Liver (tissue), 10 donors: ENCODE measurements at places on chromosomes 6 and 20. TPM values are rescaled to one million over a fixed set of nuclear protein-coding genes. Genes with fewer than 3 reads are reported as not detected.
A peak's percentile ranks its signal among the peaks of the same experiment; 100 is the strongest.

DNA sequence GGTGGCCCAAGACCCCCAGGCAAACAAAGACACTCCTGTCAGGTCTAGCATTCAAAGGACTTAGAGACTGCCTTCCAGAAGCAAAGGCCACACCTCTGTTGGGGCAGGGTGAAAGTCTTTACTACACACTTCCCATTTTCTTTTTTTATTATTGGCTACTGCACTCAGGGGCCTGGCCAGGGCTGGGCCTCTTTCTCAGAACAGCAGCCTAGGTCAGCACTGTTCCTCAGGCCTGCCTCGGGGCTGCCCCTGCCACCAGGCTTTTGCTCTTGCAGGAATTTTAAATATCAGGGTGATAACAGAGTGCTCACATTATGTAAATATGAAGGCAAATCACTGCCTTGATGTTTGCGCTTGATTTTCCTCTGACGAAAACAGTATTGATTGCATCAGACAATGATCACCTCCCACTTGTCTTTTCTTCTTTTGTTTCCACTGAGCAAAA, 18.5 kb downstream of the GSTA4 start:
- H3K36me3 ChIP-seq = no peaks in the 10 kb centered on the region
- H3K4me3 ChIP-seq = no peak overlapping the region
- H3K27me3 ChIP-seq = no peaks in the 10 kb centered on the region
- DNase-seq = no peak
- no peak overlapping the region for H3K27ac ChIP-seq

PRSS35 gene
- polyA plus RNA-seq = 0.54 TPM

CARMIL1 gene
- 9.5 TPM for polyA plus RNA-seq

DNA sequence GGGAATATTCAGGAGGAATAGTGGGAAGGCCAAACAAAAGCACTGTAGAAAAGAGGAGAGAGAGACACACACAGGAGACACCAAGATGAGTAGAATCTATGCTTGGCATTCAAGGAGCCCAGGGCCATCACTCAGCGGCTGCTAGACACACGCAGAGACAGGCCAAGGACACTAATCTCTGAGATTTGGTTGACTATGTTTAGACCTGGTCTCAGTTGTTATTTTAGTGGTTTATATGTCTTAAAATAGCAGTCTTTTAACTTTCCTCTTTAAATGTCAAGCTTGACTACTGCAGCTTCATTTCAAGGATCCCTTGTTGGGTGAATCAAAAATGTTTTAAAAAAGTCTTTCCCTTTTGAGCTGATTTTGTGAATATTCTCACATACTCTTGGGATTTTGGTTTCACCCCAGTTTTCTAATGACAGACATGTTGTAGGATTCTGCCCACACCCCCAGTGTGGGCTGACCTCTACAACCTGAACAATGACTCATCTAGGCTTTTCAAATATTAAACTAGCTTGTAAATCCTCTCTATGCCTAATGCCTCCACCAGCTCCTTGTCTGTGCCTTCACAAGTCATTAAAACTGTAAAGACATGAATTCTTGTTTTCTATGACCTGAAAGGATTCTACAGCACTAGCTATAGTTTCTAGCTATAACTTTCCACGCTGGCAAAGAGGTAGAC, 142.7 kb upstream of the EXOC2 start:
- H3K4me3 ChIP-seq = no peak overlapping the region
- H3K27me3 ChIP-seq = no peaks in the 10 kb centered on the region
- H3K4me1 ChIP-seq = peaks cover 10% of the 10 kb centered on the region
- H3K36me3 ChIP-seq = no peaks in the 10 kb centered on the region
- no peak overlapping the region for H3K27ac ChIP-seq
- no peak for DNase-seq

DNA sequence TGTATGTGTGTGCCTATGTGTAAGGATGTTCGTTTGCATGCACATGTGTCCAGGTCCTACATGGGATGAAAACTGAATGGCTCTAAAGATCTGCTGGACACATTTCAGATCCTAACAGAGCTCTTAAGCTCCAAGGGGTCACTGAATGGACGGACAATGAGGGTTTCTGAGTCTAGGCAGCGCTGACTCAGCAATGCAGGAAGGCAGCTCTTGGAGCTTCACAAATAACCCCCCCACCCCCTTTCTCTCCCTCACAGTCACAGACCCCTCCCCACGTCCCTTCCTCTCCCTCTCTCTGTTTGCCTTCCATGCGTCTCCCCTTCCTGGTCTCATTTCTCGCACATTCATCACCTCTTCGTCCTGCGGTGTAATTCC, 369.8 kb downstream of the PREX1 start:
- H3K4me1 ChIP-seq = no peaks in the 10 kb centered on the region
- no peaks in the 10 kb centered on the region for H3K36me3 ChIP-seq
- H3K4me3 ChIP-seq = no peak overlapping the region
- no peaks in the 10 kb centered on the region for H3K27me3 ChIP-seq
- DNase-seq = no peak

SEL1L2 gene
- not detected for polyA plus RNA-seq

GRCh38 chr6:142313284-142313683, 11.5 kb downstream of the ADGRG6 start:
- no peaks in the 10 kb centered on the region for H3K36me3 ChIP-seq
- H3K4me3 ChIP-seq = no peak overlapping the region
- DNase-seq = no peak
- no peaks in the 10 kb centered on the region for H3K27me3 ChIP-seq
- peak overlapping the region; percentile 45 for H3K27ac ChIP-seq

- no peak overlapping the region for H3K4me3 ChIP-seq
- no peak overlapping the region for H3K27ac ChIP-seq
- H3K4me1 ChIP-seq = peaks cover 17% of the 10 kb centered on the region
- H3K36me3 ChIP-seq = no peaks in the 10 kb centered on the region
These were observed 9.5 kb upstream of the NKX2-2 start for GRCh38 chr20:21523281-21523868.

GRCh38 chr20:63808964-63809674, 21.9 kb downstream of the ZBTB46 start:
- no peaks in the 10 kb centered on the region for H3K36me3 ChIP-seq
- no peaks in the 10 kb centered on the region for H3K27me3 ChIP-seq
- no peak overlapping the region for H3K4me3 ChIP-seq
- H3K4me1 ChIP-seq = no peaks in the 10 kb centered on the region
- H3K27ac ChIP-seq = no peak overlapping the region

HSPA12B gene
- polyA plus RNA-seq = 0.76 TPM

DNA sequence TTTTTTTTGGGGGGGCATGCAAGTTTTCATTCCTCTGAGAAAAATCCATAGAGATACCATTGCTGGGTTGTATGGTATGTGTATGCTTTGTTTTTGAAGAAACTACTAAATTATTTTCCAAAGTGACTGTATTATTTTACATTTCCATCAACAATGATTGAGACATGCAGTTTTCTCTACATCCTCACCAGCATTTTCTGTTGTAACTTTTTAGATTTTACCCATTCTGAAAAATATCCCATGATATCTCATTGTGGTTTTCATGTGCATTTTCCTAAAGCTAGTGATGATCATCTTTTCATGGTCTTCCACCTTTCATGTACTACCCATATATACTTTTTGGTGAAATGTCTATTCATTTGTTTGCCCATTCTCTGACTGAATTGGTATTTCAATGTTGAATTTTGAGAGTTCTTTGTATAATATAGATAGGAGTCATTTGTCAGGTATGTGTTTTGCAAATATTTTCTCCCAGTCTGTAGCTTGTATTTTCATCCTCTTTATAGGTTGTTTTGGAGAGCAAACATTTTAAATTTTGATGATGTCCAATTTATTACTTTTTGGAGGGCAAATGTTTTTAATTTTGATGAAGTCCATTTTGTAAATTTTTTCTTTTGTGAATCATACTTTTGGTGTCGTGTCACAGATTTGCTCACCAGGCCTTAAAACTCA, 827.5 kb upstream of the CITED2 start:
- no peak for DNase-seq
- no peaks in the 10 kb centered on the region for H3K36me3 ChIP-seq
- no peak overlapping the region for H3K4me3 ChIP-seq
- no peak overlapping the region for H3K27ac ChIP-seq
- H3K4me1 ChIP-seq = no peaks in the 10 kb centered on the region

- H3K36me3 ChIP-seq = no peaks in the 10 kb centered on the region
- no peaks in the 10 kb centered on the region for H3K4me1 ChIP-seq
- no peak overlapping the region for H3K27ac ChIP-seq
- no peak for DNase-seq
These were observed 212.6 kb upstream of the FOXQ1 start for GRCh38 chr6:1099264-1099663.

HLA-DQA1 gene
- 2.1 TPM for polyA plus RNA-seq

GRCh38 chr20:50240092-50240491, 49.5 kb downstream of the CEBPB start:
- no peak overlapping the region for H3K27ac ChIP-seq
- H3K27me3 ChIP-seq = no peaks in the 10 kb centered on the region
- no peaks in the 10 kb centered on the region for H3K4me1 ChIP-seq
- no peak for DNase-seq
- no peaks in the 10 kb centered on the region for H3K36me3 ChIP-seq
- H3K4me3 ChIP-seq = no peak overlapping the region

DNA sequence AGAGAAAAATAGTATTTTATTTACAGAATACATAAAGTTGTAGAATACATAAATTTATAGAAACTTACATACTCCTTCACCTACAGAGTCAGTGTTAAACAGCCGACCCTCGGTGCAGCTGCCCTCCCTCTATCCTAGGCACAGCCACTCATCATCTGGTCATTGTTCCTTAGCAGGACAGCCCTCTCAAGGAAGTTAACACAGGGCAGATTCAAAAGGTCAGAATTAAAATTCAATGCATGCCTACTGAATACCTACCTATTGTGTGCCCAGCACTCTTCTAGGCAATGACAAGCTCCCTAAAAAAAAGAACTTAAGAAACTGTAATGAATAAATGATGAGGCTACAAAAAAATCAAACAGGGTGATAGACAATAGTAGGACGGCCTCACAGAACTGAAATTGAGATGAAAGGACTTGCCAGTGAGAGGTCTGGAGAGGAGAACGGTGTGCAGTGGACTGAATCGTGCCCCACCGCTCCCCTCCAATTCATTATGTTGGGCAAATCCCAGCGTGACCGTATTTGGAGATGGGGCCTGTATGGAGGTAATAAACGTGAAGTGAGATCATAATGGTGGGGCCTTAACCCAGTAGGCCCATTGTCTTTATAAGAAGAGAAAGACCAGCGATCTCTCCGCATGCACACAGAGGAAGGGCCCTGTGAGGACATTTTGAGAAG, 326.0 kb downstream of the PACRG start:
- no peak overlapping the region for H3K4me3 ChIP-seq
- no peaks in the 10 kb centered on the region for H3K36me3 ChIP-seq
- DNase-seq = no peak
- H3K27ac ChIP-seq = no peak overlapping the region
- no peaks in the 10 kb centered on the region for H3K4me1 ChIP-seq

DNA sequence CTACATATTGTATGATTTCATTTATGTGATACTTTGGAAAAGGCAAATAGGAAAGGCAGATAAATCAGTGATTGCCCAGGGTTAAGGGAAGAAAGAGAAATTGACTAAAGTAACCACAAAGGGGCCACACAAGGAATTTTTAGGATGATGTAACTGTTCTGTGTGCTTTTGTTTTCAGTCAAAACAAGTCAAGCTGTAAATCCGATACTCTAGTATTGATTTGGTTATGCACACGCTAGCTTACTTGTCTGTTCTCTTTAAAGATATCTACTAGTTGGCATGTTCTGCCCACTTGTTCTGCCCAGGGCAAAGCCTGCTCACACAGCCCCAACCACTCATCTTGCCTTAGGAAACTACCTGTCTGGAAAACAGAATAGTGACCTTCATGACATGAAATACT, 6.4 kb downstream of the FBXL4 start:
- H3K27ac ChIP-seq = peak overlapping the region; percentile 10
- H3K4me3 ChIP-seq = no peak overlapping the region
- DNase-seq = no peak
- H3K27me3 ChIP-seq = no peaks in the 10 kb centered on the region

SLC17A4 gene
- 4.4 TPM for polyA plus RNA-seq

DNA sequence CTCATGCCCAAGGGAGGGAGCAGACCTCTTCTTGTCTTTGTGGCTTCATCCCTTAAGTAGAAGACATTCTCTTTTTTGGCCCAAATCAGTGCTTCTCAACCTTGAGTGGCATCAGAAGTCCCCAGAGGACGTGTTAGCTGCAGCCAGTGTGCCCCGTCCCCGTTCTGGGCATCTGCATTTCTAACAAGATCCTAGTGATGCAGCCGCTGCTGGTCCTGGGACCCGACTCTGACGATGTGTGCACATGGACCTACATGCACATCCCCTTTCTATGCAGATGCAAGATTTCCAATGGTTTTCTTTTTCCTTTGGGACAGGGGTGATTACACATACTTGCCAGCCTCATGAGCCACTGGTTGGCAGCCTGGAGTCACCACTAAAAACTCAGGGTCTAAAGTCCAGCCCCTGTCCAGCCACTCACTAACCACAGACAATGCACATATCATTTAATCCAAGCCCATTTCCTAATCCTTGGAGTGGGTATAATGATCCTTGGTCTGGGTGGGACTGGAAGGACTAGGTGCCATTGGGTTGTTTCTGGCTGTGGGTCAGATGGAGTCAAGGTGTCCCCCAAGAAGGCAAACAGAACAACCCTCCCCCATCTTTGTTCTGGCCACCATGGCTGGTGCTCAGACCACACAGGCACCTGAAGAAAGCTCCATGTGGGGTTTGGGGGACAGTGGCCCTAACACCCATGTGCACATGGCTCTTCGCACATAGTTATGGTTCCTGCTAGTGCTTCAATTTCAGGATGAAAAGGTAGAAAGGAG, 6.4 kb downstream of the ACSS1 start:
- no peaks in the 10 kb centered on the region for H3K27me3 ChIP-seq
- DNase-seq = no peak
- peaks cover 29% of the 10 kb centered on the region for H3K4me1 ChIP-seq
- H3K36me3 ChIP-seq = no peaks in the 10 kb centered on the region
- H3K27ac ChIP-seq = peak overlapping the region; percentile 26
- no peak overlapping the region for H3K4me3 ChIP-seq

DNA sequence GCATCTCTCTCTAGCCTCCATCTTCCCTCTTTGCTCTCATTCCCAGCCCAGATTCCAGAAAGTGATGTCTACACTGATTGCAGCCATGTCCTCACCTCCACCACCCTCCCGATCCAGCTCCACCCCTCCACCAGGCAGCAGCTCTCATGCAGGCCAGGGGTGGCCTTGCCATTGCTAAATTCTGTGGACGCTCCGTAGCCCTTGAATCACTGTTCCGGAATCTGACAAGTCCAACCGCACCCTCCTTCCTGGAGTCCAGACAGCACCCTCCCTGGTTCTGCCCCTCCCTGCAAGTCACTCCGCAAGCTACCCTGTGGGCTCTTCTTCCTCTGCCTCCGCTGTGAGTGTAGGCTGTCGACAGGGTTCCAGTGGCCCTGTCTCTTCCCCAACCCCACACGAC, 26.2 kb downstream of the TNXB start:
- no peaks in the 10 kb centered on the region for H3K4me1 ChIP-seq
- H3K27me3 ChIP-seq = no peaks in the 10 kb centered on the region
- no peak overlapping the region for H3K4me3 ChIP-seq
- DNase-seq = no peak
- no peaks in the 10 kb centered on the region for H3K36me3 ChIP-seq
- no peak overlapping the region for H3K27ac ChIP-seq

DNA sequence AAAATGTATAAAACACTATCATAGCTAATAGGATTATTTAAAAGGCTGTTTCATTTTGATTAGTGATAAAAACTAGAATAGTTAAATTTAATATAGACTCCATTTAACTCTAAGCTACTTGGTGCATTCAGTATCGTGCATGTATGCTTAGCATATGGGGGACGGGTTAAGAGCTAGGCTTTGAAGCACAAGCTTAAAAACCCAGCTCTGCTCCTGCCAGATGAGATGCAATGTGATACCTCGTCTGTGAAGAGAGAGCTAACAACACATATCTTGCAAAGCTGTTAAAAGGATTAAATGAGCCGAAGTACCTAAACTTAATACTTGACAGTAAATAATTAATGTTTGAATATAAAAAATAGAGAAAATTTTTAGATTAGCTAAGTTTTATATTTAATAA, 42.2 kb downstream of the DTNBP1 start:
- peaks cover 1% of the 10 kb centered on the region for H3K4me1 ChIP-seq
- H3K4me3 ChIP-seq = no peak overlapping the region
- no peaks in the 10 kb centered on the region for H3K27me3 ChIP-seq
- no peak for DNase-seq
- no peaks in the 10 kb centered on the region for H3K36me3 ChIP-seq
- H3K27ac ChIP-seq = no peak overlapping the region
